ENCODE measurements at places on chromosomes 12 and 14.
A peak's percentile ranks its signal among the peaks of the same experiment; 100 is the strongest.

GRCh38 chr14:101828046-101828445 lies 66.5 kb downstream of the PPP2R5C start:
- no peak for DNase-seq

GRCh38 chr12:3964439-3964838 lies 91.2 kb upstream of the PARP11 start:
- peak; percentile 16 for DNase-seq

DNA sequence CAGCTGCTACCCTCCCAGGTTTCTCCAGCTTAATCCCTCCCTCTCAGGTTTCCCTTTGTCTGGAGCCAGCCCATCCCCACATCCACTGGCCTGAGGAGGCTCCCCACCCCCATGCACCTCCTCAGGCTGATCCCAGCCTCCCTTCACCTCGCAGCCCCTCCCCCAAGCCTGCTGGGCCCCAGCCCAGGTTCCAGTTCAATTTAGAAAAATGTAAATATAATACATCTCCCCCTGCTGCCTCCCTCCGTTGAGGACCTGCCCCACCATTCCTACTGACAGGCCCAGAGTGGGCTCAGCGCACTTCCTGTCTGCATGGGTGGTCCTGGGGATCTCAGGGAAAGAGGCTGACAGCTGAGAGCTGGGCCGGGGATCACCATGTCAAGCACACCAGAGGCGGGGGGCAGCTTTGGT lies 155.8 kb downstream of the NTF3 start:
- no peak for DNase-seq

- DNase-seq, result no peak
These were observed 4.3 kb downstream of the DIP2B start for GRCh38 chr12:50508970-50509663.

DNA sequence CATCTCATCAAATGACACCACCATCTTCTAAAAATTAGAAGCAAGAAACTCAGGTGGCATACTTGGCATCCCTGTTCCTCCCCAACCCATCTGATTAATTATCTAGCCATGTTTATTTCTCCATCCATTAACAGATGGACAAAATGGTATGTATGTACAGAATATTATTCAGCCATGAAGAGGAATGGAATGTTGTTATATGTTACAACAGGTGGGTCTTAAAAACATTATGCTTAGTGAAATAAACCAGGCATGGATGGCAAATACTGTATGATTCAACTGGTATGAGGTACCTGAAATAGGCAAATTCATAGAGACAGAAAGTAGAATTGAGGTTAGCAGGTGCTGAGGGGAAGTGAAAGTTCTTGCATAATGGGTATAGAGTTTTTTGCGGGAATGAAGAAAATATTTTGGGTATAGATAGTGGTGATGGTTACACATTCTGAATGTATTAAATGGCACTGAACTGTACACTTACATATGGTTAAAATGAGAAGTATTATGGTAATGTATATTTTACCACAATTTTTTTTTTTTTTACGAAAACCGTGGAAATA lies 17.5 kb downstream of the YY1 start:
- DNase-seq, result no peak

GRCh38 chr12:41532072-41532471 lies 344.0 kb downstream of the PDZRN4 start:
- DNase-seq, result no peak

DNA sequence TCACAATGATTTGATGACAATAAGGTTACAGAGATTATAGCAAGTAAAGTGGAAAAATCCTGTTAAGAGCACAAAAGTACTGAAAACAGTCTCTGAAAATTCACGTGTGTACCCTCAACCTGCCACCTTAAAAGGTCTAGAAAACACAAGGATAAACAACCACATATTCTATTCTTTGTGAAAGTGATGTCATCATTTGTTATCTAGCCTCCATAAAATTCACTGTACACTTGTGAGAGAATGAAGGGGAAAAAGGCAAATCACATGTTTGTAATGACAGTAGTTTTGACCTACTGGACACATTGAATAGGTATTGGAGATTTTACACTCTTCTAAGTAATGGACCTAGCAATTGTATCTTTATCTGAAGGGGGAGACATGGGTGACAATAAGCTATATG lies 4.0 kb downstream of the PTGDR start:
- no peak for DNase-seq

DNA sequence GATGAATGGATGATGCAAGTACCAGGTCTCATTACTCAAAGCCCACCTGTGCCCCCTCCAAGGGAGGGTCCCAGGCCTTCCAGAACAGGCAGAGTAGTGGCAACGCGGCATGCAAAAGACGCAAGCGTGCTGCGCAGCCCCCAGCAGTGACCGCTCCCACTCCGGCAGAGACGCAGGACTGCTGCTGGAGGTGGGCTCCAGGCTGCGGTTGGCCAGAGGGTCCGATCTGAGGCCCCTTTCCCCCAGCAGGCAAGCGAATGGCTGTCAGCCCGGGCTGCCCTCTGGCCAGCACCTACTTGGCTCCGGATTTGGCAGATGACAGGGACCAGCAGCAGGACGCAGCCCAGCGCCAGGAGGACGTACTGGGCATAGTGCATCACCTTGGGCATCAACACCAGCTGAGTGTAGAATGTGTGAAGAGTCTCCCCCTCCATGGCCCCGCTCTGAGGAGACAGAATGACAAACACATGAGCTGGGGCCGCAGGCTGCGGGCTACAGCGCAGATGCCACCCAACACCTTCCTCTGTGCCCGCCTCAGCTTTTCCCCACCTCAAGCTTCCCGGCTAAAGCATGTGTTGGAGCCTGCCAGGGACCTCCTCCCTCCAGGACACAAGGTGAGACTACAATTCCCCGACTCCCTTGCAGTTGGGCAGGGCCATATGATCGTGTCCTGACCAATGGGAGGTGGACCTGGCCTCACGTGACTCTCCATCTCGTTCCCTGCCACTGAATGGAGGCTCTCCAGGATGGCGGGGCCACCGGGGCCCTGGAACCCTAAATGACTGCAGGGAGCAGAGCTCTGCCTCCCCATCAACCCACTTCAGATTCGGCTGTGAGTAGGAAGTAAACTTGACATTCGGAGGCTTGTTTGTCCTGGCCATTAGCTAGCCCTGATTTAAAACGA lies 77.4 kb downstream of the SCARB1 start:
- peak; percentile 98 for DNase-seq

DNA sequence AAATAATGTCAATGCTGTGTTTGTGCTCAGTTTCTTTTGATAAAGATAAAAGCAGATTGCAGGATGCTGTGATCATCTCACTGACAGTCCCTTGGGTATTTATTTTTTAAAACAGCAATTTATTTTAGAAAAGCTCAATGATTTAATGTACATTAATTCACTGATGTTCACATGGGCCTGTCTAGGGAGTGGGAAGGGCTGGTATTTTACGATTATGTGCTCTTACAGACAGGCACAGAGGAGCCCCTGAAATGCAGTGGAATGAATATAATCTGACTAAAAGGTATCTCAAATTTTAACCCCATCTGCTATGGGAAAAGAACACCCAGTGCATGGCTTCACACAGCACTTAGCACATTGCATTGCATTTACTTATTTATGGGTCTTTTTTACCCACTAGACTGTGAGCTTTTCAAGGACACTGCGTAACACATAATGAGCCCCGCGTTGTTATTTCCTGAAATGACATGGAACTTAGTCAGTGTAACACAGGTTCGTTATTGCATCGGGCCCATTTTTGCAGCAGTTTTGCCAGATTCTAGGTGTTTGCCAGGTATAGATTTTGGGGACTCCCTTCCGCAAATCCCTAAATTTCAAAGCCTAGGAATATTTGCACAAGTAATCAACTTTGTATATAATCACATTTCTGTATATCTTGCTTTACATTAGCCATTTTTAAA lies 425.3 kb upstream of the FBXO33 start:
- no peak for DNase-seq

GRCh38 chr12:122028905-122029560 lies 7.3 kb downstream of the BCL7A start:
- DNase-seq, result no peak

DNA sequence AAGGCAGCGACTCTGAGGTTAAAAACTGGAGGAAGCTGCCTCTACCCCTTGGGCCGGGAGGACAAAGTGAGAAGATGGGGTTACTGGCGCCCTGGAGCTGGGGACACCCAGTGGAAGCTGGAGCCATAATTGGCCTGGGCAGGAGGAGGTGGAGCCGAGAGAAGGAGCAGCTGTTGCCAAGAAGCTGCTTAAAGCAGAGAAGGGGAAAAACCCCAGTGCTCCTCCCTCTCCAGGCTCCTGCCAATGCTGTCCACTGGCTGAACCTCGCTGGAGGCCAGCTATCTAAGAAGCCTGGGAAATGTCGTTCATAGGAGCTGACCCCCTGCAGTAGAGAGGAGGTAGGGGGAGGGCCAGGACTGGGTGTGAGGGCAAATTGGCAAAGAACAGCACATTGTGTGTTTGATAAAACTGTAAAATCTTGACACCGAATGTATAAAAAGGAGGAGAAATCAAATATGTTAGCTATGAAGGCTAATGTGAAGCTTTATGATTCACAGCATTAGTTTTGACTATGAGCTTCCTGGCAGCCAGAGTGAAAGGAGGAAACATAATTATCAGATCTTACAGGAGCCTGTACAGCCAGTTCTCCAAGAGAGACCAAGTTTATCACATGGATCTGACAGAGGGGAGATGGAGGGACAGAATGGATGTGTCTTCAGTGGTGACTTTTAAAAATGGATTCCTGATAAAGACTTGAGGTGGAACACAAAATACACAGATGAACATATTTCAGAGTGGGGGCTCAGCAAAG lies 9.5 kb downstream of the HHIPL1 start:
- peak; percentile 90 for DNase-seq

GRCh38 chr14:59465316-59466135 lies at the start of gene GPR135:
GPR135 (minus strand) TSS chr14:59465380; CDS start chr14:59465226, 154 bp downstream.
- no peak for DNase-seq

DNA sequence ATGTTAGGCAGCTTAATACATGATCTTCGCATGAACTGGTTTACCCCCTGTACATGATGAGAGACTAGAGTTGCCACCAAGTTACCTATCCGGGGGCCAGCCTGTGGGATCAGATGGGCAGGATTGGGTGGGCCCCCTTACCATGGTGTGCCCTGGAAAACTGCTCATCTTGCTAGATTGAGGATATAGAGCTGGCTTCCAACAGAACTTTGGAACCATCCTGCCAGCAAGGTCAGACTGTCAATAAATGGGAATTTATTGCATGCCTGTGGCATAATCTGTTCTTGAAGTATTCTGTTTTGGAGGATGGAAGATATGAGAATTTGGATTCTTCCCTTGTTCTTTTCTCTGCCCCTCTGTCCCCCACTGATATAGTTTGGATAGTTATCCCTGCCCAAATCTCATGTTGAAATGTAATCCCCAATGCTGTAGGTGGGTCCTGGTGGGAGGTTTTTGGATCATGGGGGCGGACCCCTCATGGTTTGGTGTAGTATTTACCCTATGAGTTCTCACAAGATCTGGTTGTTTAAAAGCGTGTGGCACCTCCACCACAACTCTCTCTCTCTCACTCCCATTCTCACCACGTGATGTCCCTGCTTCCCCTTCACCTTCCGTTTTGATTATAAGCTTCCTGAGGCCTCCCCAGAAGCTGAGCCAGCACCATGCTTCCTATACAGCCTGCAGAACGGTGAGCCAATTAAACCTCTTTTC lies 3.7 kb upstream of the TM9SF1 start:
- DNase-seq, result no peak

GRCh38 chr14:83433618-83434017 lies 1900.0 kb upstream of the SEL1L start:
- DNase-seq, result no peak

- peak; percentile 16 for DNase-seq
These were observed 102.5 kb upstream of the DIO2 start for GRCh38 chr14:80313806-80314205.

DNA sequence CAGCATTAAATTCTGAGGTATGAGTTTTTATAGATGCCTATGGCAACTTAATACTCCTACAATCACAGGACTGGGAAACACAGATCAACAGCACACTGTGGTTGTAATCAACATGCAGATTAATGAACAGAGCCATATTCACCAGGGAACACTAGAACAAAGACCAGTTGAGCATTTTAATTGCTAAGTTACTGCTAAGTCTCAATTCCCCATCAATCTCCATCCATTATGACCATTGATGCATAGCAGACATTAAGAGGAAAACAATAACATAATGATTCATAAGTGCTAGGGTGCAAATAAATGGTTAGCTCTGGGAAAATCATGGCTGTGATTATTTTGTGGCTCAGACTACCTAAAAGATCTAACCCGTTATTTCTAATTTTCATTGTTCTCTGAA lies 505.6 kb downstream of the TRHDE start:
- no peak for DNase-seq

- DNase-seq, result no peak
These were observed 60.4 kb downstream of the TTC7B start for GRCh38 chr14:90755661-90756304.

DNA sequence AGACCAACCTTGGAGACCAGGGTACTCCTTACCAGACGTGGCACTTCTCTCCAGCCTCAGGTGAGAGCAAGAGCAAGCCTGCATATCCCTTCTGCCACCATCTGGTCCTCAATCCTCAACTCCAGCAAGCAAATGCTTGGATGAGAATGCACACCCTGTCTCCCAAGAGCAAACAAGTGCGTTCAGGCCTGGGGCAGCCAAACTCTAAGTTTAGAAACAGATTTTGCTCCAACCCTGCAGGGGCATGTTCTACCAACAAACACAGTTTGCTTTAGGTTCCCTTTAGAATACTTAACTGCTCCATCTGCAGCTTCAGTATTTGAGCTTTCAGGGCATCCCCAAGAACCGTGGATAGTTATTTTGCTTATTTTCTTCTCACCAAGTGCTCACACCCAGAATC lies 55.9 kb upstream of the FICD start:
- DNase-seq, result no peak

GRCh38 chr14:68403191-68404145 lies 389.4 kb downstream of the ZFP36L1 start:
- DNase-seq, result no peak

DNA sequence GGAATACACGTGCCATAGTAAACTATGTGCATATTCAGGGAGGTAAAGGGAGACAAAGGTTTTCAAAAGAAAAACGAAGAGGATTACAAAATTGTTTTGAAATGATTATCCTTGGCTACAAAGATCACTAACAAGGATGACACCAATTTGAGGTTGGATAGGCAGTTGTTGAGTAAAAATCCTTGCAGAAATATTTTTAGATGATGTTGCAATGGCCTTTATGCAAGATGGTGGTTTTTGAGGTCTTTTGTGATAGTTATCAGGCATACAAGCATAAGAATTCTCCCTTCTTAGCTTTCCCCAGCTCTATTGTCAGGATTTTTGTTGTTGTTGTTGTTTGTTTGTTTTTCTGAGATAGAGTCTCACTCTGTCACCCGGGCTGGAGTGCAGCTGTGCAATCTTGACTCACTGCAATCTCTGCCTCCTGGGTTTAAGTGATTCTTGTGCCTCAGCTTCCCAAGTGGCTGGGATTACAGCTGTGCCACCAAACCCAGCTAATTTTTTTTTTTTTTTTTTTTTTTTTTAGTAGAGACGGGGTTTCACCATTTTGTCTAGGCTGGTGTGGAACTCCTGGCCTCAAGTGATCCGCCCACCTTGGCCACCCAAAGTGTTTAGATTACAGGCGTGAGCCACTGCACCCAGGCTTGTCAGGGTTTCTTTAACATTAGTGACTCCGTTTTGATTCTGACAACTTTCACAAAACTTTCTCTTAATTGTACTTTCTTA lies 7.8 kb downstream of the RNASE1 start:
- no peak for DNase-seq

Data from GM03348 (cell line).